ENCODE measurements at places on chromosomes 1 and 21.

DNA sequence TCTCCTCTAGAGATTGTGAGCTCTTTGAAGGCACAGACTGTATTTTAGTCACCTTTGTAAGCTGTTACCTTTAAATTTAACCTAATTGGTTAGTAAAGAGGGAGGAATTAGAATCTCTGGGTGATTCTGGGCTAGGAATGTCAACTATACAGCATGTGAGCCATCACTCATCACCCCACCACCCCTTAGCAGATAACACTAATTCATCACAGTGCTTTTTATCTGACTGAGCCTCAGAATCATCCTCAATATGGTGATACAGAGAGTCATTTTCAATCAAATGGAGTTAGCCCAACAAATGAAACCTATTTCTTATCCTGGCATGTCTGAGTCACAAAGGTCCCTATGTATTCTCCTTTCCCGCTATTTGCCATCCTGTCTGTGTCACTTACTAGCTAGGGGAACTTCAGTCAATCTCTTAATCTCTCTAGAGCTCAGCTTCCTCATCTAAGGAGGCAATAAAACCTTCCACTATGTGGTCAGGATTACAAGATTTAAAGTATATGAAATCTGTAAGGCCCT lies 13.3 kb downstream of the KCNJ10 start:
- DNase-seq: no peak

DNA sequence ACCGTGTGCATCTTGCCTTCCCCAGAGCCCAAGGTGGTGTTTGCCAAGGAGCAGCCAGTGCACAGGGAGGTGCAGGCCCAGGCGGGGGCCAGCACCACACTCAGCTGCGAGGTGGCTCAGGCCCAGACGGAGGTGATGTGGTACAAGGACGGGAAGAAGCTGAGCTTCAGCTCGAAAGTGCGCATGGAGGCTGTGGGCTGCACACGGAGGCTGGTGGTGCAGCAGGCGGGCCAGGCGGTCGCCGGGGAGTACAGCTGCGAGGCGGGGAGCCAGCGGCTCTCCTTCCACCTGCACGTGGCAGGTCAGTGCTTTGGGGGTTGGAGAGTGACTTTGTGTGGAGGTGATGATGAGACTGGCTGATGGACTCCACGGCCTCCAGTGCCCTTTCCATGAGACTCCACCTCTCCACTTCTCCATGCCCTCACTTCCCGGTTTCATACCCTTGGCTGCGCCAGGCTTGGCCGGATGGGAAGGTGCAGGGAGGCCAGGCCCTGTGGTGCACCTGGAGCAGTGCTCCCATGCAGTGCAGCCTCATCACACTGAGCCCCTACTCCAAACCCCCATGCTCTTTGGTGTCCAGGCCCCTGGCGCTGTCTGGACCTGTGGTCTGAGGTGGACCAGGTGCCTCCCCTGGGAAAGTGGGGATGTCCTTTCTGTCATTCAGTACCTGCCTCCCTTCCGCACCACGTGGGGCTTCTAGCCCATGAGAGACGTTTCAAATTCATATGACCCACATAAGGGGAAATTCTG lies 49.0 kb downstream of the OBSCN start:
- DNase-seq: no peak

DNA sequence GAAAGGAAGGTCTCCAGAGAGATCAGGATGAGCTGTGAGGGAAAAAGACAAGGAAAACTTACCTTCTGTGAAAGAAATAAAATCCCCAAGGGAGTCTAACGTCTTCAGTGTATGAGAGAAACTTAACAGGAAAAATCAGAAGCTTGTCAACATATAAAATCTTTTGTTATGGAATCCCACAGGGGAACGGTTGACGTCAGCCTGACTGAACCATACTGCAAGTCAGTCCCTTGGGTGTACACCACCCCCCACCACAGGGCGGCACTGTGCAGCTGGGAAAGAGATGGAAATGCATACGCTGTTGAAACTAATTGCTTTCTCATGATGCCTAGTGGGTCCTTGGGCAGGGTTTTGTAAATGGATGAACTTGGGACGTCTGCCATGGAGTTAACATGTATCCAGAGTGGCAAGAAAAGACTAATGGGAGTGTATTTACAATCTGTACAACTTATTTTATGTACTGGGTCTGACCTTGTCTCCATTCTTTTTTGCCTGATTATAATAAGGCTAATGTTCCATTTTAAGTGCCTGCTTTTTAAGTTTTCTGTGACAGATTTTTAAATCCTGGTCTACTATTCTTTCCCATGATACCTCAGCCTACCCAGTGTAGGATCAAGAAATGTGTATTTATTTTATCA lies 22.7 kb downstream of the UTP25 start:
- DNase-seq: no peak

GRCh38 chr1:210920716-210921694 lies 212.9 kb downstream of the KCNH1 start:
- DNase-seq: no peak

DNA sequence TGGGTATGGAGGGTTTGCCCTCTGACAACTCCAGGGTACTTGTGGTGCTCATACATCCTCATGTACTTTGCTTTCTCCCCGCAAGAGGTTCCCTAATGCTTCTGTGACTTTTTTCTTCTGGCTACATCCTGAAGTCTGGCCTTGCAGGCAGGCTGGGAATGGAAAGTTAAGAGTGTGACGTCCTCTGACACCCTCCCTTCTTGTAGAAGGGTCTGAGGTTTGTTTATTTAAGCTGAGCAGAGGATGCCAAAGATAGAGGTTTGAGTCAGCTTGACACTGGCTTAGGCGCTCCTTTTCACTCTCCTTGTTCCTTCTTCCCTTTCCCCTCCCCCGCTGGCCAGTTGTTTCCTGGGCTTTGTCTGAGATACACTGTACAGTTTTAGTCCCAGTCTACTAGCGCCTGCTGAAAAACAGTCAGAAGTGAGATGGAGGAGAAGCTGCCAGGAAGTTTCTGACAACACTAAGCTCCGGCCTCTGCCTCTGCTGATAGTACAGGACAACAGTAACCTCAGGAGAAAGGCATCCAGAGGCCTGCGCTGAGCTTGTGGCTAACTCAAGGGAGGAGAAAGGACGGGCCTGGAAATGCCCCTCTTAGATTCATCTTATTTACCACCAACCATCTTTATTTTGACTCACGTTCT lies at the start of gene MACF1:
TSS of gene MACF1 (plus strand) at position 255 of the 641 bp plus-strand sequence. CDS start at position 583, 328 bp downstream.
- no peak for DNase-seq

- DNase-seq: no peak
Observed at GRCh38 chr1:185646202-185646683, 87.9 kb upstream of the HMCN1 start.

DNA sequence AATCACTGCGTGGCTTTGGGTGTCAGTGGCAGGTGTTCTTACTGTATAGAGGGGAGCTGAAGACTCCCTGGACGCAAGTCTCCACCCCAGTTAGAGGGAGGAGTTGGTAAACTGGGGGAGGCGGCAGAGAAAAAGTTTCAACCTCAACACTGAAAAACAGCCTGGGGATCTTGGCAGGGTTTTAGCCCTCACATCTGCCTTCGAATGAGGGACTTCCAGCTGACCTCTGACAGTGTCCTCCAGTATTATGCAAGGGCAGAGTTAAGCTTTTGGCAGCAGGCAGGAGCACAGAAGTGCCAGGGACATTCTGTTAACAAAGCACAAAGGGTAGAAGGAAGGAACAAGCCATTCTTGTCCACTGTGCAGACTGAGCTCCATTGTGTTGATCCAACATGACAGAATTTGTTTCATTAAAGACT lies 41.2 kb upstream of the RAB4A start:
- no peak for DNase-seq

- DNase-seq: no peak
Observed at GRCh38 chr1:69513601-69514000, 54.1 kb upstream of the LRRC7 start.

DNA sequence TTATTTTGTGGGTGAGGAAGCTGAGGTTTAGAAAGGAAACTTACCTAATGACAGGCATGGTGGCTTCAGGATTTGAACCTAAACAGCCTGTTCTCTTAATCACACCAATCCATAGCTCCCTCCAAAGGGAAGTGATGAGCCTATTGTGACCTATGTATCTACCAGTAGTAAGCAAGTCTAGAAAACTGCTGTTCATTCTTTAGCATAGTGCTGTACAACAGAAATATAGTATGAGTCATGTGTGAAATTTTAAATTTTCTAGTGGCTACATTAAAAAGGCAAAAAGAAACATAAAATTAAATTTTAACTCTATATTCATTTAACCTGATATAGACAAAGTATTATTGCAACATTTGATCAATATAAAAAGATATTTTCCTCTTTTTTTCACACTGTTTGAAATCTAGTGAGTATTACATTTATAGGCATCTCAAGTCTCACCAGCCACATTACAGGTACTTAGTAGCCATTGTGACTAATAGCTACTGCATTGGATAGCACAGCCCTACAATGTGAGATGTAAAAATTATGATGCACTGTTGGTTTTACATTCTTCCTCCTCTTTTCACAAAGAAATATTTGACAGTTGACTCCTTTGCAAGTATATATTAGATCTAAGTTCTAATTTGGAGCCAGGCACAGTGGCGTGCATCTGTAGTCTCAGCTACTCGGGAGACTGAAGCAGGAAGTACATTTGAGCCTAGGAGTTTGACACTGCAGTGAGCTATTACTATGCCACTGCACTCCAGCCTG lies 16.6 kb downstream of the IPO9 start:
- DNase-seq: no peak

DNA sequence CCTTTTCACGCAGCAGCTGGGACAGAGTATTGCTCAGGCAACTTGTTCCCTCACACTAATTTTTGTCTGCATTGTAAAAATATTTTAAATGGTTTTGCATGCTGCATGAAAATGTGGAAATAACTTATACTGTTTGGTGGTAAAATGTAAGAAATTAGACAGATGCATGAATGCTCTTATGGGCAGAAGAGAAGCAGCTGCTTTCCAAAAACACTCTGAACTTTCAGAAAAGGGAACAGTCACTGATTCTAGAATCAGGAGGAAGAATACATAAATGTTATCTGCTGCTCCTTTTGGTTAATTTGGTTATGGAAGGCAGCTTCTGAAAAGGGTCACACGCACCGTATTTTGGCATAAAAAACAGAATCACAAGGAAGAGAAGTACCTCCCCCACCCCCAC lies 87.0 kb upstream of the RUNX1 start:
- no peak for DNase-seq

DNA sequence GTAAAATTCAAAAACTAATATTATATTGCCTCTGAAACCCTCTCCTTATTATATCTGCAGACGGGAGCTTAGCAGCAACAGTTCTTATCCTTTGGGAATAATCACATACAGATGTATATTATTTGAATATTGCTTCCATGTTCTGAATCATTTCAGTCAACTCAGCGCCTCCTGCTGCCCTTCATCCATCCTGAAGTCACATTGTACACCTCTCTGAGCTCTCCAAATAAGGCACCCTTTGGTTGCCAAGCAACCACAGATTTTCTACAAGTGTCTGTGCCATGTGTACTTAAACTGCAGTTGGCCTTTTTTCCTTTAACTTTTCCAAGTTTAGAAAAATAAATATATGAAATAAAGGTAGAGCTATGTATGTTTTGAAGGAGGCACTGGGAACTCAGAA lies 384.3 kb downstream of the LRRIQ3 start:
- DNase-seq: no peak

DNA sequence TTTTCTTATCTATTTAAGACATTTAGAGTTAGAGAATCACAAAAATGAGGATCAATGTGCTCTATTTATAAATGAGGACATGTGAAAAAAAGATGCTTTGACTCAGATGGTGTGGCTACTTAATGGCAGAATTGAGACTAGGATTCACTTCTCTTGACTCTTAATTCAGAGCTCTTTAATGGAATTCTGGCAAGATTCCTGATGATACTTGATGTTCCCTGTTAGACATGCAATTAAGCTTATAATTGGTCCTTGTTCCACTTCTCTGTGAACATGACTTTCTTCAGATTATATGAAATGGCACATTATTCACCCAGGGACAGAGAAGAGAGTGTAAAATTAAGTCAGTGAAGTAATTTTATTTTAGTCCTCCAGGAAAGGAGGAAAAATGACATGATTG lies 165.3 kb downstream of the LRRC7 start:
- DNase-seq: no peak

DNA sequence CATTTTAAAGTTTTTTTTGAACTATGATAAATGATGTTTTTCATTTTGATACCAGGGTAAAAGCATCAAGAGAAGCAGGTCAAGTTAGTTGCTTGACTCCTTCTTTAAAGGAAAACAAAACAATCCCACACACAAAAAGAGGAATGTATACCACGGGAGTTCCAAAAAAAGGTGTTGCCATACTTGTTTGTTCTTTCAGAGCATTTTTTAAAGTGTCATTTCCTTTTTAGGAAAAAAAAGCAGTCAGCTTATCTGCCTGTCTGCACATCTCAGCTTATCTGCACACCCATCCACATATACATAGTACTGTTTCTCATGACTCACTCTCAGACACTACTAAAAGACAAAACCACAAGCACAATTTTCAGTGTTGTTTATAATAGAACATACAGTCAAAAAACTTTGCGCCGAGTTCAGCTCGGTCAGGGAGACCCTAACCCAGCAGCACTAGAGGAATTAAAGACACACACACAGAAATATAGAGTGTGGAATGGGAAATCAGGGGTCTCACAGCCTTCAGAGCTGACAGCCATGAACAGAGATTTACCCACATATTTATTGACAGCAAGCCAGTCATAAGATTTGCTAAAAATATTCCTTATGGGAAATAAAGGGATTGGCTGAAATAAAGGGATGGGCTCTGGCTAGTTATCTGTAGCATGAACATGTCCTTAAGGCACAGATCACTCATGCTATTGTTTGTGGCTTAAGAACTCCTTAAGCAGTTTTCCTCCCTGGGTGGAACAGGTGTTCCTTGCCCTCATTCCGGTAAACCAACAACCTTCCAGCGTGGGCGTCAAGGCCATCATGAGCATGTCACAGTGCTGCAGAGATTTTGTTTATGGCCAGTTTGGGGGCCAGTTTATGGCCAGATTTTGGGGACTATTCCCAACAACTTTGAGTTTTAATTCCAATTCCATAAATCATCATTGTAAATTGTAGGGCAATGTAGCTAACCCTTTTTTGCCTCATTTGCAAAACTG lies 11.4 kb upstream of the MNDA start:
- DNase-seq: peak; percentile 50

GRCh38 chr1:76330991-76331603 lies 256.6 kb downstream of the ST6GALNAC3 start:
- peak; percentile 24 for DNase-seq

GRCh38 chr1:70264839-70265238 lies 43.7 kb downstream of the SRSF11 start:
- DNase-seq: no peak

GRCh38 chr1:24319312-24319863 lies at the start of gene GRHL3:
TSS of gene GRHL3 (plus strand) at chr1:24319357. CDS start at chr1:24319552, 195 bp downstream.
- DNase-seq: no peak

GRCh38 chr1:205077934-205078311 lies 6.3 kb downstream of the TMEM81 start:
- no peak for DNase-seq

DNA sequence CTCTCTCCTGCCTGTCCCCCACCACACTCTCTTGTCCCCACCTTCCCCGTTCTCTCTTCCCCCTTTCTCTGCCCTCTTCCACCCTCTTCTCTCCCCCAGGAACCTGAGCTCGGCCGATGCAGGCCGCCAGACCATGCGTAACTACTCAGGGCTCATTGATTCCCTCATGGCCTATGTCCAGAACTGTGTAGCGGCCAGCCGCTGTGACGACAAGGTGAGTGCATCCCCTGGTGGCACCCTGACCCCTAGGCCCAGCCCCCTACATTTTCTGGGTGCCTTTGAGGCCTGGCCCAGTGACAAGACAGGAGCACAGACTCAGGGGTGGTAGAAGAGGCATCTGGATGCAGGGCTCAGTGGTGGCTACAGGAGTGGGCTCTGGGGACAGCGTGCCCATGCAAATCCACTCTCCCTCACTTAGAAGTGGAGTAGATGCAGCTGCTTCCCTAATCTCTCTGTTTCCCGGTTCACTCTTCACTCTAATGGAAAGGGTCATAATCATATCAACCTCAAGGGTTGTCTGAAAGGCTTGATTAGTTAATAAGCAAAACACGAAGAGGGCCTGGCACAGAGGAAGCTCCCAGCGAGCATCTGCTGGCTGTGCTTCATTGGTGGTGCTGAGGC lies 37.0 kb downstream of the PKP1 start:
- DNase-seq: no peak
